ENCODE measurements at places on chromosomes 11 and 22.
A peak's percentile ranks its signal among the peaks of the same experiment; 100 is the strongest.

GRCh38 chr11:15074206-15075161 lies 1.1 kb downstream of the CALCB start:
- peak; percentile 64 for DNase-seq

DNA sequence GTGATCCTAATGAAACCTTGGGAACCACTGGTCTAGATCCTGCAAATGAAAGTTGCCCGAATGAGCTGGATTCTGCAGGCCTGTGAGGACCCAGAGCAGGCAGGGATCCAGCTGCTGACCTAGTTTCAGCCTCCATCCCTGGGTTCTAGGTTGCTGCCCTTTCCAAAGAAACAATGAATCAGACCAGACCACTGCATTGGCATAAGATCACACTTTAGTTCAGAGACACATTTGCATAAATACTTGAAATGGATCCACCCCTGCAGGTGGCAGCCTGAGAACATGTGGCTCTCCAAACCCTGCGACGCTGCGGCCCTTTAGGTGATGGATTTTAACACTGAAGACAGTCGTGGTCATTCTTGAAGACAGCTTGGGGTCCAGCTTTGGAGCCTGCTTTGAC lies 23.7 kb downstream of the ADAMTS8 start:
- DNase-seq = no peak

DNA sequence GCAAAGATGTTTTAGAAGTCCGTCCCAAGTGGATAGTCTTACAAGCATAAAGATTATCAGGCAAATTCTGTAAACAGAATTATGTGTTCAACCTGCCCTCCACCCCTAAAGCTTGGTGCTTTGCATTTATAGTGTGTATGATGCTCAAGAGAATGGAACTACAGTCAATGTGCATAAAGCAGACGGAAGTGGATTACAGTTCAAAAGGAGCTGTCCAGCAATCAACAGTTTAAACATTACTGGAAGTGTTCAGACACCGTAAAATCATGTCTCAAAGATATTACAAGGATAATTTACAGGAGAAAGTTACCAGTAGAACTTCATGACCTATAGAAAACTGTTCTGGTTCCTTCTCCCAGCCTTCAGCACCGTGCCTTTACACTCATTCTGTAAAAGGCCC lies 1.0 kb downstream of the RIC3 start:
- no peak for DNase-seq

GRCh38 chr22:47107431-47107830 lies 345.0 kb downstream of the TBC1D22A start:
- DNase-seq = no peak

DNA sequence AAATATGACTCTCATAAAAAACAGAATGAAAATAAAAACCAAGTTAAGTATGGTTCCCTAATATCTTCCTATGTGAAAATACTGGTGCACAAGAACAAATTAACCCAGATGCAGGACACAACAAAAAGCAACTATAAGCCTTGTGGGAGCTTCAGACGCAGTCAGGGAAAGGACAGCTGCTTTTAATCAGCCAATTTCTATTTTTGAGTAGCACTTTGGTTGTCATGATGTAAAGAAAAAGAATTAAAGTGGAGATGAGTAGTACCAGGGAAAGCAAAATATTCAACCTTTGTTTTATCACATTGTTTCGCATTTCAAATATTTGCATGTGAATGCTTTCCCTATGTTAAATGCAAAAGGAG lies 339.9 kb downstream of the SOX6 start:
- DNase-seq = no peak

GRCh38 chr11:45817191-45817590 lies 12.2 kb downstream of the SLC35C1 start:
- DNase-seq = no peak

Measured in activated CD8-positive, alpha-beta memory T cell treated with anti-CD3 and anti-CD28 coated beads for 48 hours (primary cell).